Tibial artery (tissue), 4 donors: ENCODE measurements at places on chromosomes 4 and X.
A peak's percentile ranks its signal among the peaks of the same experiment; 100 is the strongest.

- H3K36me3 ChIP-seq = no peaks in the 10 kb centered on the region
- H3K4me3 ChIP-seq = no peak overlapping the region
- no peak overlapping the region for H3K27ac ChIP-seq
- no peak for DNase-seq
- no peaks in the 10 kb centered on the region for H3K27me3 ChIP-seq
These were observed 474.7 kb downstream of the NKX6-1 start for GRCh38 chr4:84024405-84024804.

DNA sequence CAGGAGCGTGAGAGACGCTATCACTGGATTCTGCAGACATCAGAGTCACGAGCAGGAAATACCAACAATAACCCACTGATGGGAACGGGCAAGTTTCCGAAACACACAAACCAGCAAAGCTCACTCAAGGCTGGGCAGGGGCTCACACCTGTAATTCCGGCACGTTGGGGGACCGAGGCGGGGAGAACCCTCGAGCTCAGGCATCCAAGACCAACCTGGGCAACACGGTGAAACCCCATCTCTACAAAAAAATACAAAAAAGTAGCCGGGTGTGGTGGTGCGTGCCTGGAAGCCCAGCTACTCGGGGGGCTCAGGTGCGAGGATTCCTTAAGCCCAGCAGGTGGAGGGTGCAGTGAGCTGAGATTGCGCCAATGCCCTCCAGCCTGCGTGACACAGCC is 17.2 kb upstream of the GTPBP6 start:
- H3K4me3 ChIP-seq = no peak overlapping the region
- peaks cover 11% of the 10 kb centered on the region for H3K4me1 ChIP-seq
- H3K36me3 ChIP-seq = peaks cover 25% of the 10 kb centered on the region
- no peak for DNase-seq
- H3K27ac ChIP-seq = no peak overlapping the region
- H3K27me3 ChIP-seq = no peaks in the 10 kb centered on the region

- peak overlapping the region; percentile 97 for H3K27ac ChIP-seq
- H3K36me3 ChIP-seq = no peaks in the 10 kb centered on the region
- no peaks in the 10 kb centered on the region for H3K27me3 ChIP-seq
- H3K4me3 ChIP-seq = peak overlapping the region; percentile 81
- DNase-seq = peak; percentile 47
These were observed 78.8 kb upstream of the BCOR start for GRCh38 chrX:40176351-40177116.

- H3K27ac ChIP-seq = peak overlapping the region; percentile 76
- no peaks in the 10 kb centered on the region for H3K36me3 ChIP-seq
- peak overlapping the region; percentile 45 for H3K4me3 ChIP-seq
- no peaks in the 10 kb centered on the region for H3K4me1 ChIP-seq
- DNase-seq = no peak
These were observed 17.8 kb downstream of the TBC1D1 start for GRCh38 chr4:37908488-37909331.

DNA sequence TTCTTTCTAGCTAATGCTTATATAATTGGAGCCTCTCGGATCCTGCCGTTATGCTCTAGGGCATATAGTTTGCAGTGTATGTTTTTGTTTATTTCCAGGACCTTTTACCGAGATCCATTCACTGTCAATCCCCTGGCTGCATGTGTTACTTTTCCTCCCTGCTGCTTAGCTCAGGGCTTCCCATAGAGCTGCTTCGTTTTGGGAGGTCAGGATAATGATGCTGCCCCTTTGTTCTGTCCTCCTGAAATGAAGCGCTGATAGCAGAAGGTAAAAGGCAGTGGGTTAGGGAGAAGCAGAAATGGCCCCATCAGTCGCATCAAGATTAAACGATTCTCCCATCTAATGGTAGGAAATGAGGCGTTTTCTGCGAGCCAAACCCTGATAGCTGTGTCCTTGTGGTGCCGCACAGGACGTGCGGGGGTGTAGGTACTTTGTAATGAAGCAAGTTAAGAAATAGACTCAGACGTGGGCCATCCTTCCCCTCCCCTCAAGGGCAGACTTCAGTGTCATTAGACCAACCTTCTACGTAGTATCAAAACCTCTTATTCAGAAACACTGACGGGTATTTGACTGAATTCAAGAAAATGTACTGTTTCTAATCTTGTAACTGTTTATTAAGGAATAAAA is 37.3 kb downstream of the AFF2 start:
- H3K36me3 ChIP-seq = no peaks in the 10 kb centered on the region
- no peaks in the 10 kb centered on the region for H3K27me3 ChIP-seq
- DNase-seq = no peak
- H3K4me3 ChIP-seq = no peak overlapping the region
- no peak overlapping the region for H3K27ac ChIP-seq

DNA sequence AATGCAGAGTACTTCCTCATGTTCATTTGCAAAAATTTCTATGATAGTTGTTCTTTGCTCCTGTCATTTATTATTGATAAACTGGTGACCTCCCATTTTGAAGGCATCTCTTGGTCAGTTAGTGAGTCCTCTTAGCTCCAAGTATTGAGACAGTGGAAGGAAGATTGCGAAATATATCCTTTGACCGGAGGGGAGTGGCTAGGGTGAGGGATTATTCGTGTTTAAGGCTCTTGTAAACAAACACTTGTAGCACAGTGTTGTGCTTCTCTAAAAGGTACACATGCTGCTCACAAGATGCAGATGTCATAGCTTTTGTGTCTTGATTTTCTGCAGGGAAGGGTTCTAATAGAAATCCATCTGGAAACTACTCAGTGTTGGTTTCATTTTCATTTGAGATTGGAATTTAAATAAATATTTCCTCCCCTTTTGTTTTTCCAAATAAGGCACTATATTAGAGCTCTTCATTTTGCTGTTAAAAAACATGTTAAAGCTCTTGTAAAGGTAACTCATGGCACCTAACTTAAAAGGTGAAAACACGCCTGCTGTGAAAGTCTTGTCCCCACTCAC is 21.8 kb downstream of the TXLNG start:
- no peaks in the 10 kb centered on the region for H3K4me1 ChIP-seq
- H3K4me3 ChIP-seq = peak overlapping the region; percentile 36
- peak overlapping the region; percentile 25 for H3K27ac ChIP-seq
- no peak for DNase-seq
- no peaks in the 10 kb centered on the region for H3K36me3 ChIP-seq

GRCh38 chr4:113987382-113987941 is 8.0 kb upstream of the ARSJ start:
- H3K4me3 ChIP-seq = no peak overlapping the region
- H3K36me3 ChIP-seq = no peaks in the 10 kb centered on the region
- H3K4me1 ChIP-seq = peaks cover 7% of the 10 kb centered on the region
- no peaks in the 10 kb centered on the region for H3K27me3 ChIP-seq
- H3K27ac ChIP-seq = no peak overlapping the region

GRCh38 chr4:101019941-101020401 is 327.4 kb downstream of the PPP3CA start:
- no peaks in the 10 kb centered on the region for H3K27me3 ChIP-seq
- no peaks in the 10 kb centered on the region for H3K36me3 ChIP-seq
- no peaks in the 10 kb centered on the region for H3K4me1 ChIP-seq
